Epithelial cell of esophagus (primary cell): ENCODE measurements at places on chromosomes 4 and X.
A peak's percentile ranks its signal among the peaks of the same experiment; 100 is the strongest.

DNA sequence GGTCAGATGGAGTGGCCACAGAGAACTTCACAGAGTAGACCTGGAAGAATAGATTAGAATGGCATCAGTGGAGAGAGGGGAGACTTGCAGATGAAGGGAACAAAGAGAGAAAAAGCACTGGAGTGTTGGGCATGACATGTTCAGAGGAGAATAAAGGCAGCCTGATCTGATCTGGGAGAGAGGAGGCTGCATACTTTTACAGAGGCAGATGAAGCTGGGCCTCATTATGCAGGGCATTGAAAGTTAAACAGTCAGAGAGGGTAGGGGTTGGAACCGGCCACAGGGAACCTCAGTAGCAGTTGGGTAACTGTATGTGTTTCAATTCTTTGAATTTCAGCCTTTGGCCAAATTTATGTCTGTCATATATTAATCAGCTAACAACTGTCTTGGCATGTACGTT lies 61.2 kb downstream of the SH3BGRL start:
- no peak for DNase-seq

GRCh38 chr4:165783626-165784025 lies 89.4 kb upstream of the TLL1 start:
- no peak for DNase-seq

GRCh38 chrX:94492541-94492940 lies 818.5 kb downstream of the FAM133A start:
- no peak for DNase-seq

DNA sequence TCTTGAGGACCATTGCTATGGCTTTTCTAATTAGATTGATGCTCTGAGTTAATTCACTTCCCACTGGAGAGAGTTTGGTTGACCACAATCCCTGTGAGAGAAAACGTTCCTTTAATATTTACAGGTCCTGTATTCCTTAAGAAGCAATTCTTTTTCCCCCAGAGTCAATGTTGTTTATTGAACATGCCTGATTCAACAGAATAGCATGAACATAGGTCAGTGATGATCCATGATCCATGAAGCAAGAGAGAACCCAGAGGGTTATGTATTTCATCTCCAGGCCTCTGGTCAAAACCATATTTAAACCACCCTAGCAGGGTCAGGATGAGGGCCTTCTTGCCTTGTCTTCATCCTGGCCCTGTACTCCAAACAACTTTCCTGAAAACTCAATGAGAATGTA lies 39.4 kb upstream of the EFHC2 start:
- no peak for DNase-seq

- DNase-seq = peak; percentile 63
Measured at GRCh38 chr4:165222651-165222994, 15.3 kb downstream of the KLHL2 start.

- no peak for DNase-seq
Measured at GRCh38 chr4:120314969-120315368, 248.3 kb upstream of the MAD2L1 start.

GRCh38 chrX:42079968-42080367 lies 156.6 kb upstream of the CASK start:
- no peak for DNase-seq

- DNase-seq = no peak
Measured at GRCh38 chr4:99594818-99595217, 20.2 kb downstream of the MTTP start.

DNA sequence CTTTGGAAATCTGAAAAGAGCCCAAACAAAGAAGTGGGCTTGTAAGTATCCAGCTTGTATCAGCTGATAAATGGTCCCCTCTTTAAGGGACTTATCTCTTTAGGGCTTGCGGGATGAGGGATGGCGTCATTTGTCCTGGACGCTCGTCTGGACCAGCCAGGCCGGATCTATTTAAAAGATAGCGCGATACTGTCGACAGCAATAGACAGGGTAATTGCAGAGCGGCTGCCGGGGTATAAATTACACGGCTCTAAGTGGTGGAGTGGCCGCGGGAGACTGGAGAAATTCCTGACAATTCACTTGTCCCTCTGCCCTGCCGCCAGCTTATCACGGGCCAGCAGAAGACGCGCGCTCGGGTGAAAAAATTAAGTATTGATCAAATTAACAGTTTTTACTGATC lies 90.7 kb downstream of the FAM53A start:
- no peak for DNase-seq

GRCh38 chr4:110197529-110198042 lies 829 bp downstream of the ELOVL6 start:
- peak; percentile 30 for DNase-seq

DNA sequence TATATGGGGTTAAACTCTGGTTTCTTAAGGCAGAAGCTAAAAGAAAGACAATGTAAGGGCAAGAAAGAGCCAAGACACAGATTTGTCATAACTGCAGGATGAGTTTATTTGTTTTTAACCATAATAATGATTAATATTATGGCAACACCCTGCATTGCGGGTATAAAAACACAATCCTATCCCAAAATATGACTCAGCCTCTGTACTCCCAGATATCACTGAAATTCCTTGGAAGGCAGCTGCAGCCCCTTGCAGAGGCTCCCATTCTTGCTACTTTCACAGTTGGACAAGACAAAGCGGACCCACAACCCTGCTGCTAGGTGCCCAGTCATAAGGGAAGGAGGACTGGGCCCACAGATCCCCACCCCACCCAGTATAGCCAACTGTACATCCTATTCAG lies 20.4 kb upstream of the FGF16 start:
- peak; percentile 28 for DNase-seq

DNA sequence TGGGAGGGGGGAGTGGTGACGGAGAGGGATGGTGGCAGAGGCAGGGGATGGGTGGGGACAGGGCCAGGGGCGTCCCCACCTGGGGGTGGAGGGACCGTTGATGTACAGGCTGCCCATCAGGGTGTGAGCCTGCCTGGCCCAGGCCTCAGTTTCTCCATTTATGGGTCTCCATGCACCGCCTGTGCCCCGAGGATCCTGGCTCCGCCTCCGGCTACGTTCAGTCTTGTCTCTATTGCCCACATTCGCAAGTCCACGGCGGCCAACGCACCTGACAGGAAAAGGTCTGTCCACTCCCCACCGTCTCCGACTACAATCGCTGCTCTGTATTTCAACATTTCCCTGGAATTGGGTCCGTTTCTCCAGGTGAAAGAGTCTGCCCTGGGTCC lies 96.3 kb upstream of the NKX1-1 start:
- no peak for DNase-seq

DNA sequence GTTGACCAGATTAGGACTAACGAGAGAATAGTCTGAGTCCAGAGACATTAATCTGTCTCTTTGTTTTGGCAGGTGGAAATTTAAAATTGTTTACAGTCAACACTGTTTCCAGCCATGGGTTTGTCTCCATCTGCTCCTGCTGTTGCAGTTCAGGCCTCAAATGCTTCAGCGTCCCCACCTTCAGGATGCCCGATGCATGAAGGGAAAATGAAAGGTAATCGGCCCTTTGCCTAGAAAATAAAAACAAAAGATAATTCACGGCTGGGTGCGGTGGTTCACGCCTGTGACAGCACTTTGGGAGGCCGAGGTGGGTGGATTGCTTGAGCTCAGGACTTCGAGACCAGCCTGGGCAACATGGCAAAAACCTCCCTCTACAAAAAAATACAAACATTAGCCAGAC lies 815 bp downstream of the HCCS start:
- no peak for DNase-seq

- no peak for DNase-seq
Measured at GRCh38 chrX:13051529-13052172, 7.2 kb upstream of the FAM9C start.

DNA sequence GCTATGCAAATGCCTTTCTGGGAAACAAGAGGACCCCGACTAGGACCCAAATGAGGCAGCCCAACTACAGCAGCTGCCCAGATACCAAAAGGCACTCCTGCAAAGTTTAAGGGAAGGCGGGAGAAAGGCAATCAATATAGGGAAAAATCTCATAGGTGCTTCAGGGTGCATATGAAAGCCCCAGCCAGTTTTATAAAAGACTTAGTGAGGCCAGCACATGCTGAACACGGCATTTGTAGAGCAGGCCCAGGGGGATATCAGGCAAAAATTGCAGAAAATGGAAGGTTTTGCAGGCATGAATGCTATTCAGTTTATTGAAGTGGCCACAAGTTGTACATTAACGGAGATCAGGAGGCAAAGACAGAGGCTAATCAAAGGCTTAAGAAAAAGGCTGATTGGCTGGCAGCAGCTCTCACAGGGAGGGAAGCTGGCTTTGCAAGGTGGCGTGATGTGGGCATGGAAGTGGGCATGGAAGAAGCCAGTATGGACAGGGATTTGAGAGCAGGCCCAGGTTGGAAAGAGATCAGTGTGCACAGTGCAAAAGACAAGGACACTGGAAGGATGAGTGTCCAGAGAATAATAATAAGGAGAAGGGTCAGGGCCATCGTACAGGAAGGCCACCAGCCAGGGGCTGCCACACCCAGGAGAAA lies 37.7 kb upstream of the UGT2B7 start:
- DNase-seq = no peak

DNA sequence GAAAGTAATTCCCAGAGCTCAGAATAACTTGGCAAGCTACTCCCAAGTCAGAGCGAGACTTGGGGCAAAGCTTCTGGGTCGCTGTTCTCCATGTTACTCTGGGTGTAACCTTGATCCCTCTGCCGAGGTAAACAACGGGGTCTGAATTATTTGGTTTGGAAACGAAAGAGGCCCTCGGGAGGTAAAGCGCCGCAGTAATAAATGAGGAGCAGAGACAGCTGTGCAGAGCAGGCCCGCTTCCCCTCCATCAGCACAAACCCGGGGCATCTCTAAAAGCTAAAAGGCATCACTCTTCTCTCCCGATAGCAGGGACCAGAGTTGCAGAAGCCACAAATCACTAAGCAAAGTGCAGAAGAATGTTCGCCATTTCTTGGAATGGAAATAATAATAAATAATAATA lies 561.5 kb downstream of the BCOR start:
- DNase-seq = no peak

DNA sequence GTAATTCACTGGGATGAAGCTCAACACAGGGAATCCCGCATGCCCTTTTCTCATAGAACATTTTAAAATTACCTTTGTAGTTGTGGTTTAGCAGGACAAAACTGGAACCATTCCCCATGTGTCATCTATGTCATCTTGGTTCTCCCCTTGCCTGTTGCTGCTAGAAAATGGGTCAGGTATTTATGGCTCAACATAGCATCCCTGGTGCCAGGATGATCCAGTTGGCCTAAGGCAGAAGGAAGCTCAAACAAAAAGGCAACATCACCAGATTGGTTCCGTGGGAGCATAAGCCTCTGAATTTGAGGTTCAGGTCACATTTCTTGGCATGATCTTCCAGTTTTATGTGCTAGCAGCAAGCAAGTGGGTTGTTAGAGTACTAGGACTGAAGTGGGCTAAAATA lies 552.6 kb upstream of the BOD1L1 start:
- no peak for DNase-seq

DNA sequence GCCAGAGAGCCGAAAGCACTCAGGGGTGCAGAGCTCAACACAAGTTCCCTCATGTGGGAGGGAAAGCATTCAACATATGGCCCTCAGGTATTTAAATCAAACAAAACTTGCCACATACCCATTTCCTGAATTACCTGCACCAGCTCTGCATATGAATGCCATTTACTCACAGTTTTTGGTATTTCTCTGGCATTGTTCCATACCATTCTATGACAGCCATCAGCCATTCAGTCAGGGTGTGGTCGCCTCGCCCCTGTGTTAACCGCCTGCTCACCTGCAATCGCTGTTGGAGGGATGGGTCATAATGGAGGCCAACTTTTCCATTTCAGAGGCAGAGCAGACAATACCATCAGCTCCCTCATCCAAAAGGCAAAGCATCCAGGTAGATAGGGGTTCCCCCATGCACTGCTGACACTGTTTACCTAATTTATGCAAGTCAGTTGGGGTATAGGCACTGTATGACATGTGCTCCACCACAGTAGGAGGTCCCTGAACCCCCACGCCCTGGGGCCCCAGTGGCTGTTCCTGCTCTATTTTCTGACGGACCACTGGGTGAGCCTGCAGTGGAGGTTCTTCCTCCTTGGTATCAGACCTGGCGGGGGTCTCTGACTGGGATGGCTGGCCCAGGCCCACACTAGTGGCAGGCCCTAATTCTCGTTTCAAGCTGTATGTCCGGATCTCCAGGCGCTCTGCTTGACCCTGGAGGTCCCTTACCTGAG lies 227.1 kb downstream of the ADGRL3 start:
- DNase-seq = peak; percentile 96

DNA sequence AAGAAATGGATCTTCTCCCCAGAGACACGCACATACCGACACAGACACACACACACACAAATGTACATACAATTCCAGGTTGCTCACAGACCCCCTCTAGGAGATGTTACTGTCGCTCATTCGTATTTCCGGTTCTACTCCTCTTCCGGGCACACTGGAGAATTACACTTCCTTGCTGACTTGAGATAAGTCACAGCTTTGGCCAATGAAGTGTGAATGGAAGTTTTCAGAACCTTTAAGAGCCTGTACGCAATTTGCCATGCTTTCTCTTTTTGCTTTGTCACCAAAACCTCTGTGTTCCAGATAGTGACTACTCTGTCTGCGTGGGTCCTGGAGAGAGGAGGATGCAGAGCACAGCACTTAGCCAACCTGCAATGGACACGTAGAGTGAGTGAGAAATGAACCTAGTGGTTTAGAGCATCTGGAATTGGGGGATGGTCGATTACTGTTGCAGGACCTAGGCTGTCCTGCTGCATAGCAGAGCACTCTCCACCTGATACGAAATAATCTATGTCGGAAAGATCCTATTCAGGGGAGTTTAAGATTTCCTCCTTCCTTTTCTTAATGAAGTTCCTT lies 239.5 kb upstream of the TET2 start:
- no peak for DNase-seq

GRCh38 chr4:152831416-152831815 lies 51.7 kb downstream of the ARFIP1 start:
- peak; percentile 20 for DNase-seq

GRCh38 chrX:40169193-40170101 lies 71.7 kb upstream of the BCOR start:
- peak; percentile 72 for DNase-seq

DNA sequence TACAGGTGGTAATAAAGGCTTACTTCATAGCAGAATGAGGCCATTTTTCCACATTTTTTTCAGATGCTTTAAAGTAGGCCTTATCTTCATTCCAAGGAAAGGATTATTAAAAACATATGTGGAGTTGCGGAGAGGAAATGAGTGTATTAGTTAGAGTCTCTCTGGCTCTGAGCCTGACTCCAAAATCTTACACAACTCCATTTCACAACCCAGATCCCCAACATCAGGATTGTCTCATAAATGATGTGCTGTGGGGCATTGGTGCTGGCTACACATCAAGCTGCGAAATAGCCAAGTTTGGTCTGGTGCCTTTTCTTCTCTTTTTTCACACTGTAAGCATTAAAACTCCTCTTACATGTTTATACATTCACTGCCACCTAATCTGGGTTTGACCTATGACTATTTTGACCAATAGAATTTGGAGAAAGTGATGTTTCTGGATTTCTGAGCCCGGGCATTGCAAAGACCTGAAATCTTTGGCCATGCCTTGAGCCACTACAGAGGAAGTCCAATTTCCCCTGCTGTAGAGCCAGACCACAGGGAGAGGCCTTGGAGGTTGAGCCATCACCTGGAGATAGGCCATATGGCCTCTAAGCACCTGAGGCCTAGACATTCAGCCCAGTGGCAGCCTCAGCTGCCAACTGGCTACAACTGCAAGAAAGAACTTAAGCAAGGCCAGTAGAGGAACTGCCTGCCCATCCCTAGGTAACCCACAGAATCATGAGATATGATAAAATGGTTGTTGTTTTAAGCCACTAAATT lies 16.7 kb upstream of the SOD3 start:
- DNase-seq = peak; percentile 67
